ENCODE measurements at places on chromosomes 7 and 10. TPM values are rescaled to one million over a fixed set of nuclear protein-coding genes. Genes with fewer than 3 reads are reported as not detected.

The HOXA10 gene
- polyA plus RNA-seq: not detected

The CALHM1 gene
- not detected for polyA plus RNA-seq

The CRPPA gene
- 0.15 TPM for polyA plus RNA-seq

The TMEM270 gene
- polyA plus RNA-seq: 0.71 TPM

The FXYD4 gene
- polyA plus RNA-seq: not detected

The GRID1 gene
- polyA plus RNA-seq: 0.13 TPM

The ZNF3 gene
- 45.2 TPM for polyA plus RNA-seq

The CRHR2 gene
- polyA plus RNA-seq: not detected

The FZD8 gene
- 1.4 TPM for polyA plus RNA-seq

DNA sequence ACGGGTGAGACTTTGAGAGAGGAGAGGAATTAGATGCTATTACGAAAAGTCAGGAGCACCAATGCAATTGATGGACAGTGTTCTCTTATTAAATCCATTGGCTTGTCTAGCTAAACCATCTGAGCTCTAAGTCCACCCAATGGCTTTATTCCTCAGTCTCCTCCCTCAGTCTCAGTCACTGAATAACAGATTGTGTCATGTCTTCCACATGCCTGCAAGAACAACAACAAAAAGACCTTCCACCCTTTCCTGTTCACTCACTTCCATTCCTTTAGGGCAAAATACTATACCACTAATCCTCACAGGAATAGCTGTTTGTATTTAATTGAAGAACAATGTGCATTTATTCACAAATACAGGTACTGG is 154.8 kb upstream of the LAMB4 start:
- no peaks in the 10 kb centered on the region for H3K27me3 ChIP-seq
- H3K4me3 ChIP-seq: no peak overlapping the region
- peaks cover 39% of the 10 kb centered on the region for H3K4me1 ChIP-seq
- H3K27ac ChIP-seq: no peak overlapping the region
- no peak for DNase-seq
- peaks cover 3% of the 10 kb centered on the region for H3K36me3 ChIP-seq

- H3K4me1 ChIP-seq: no peaks in the 10 kb centered on the region
- no peaks in the 10 kb centered on the region for H3K27me3 ChIP-seq
- DNase-seq: no peak
- no peak overlapping the region for H3K27ac ChIP-seq
- H3K36me3 ChIP-seq: no peaks in the 10 kb centered on the region
Observed at GRCh38 chr7:17054836-17055235, 173.1 kb upstream of the AGR3 start.

DNA sequence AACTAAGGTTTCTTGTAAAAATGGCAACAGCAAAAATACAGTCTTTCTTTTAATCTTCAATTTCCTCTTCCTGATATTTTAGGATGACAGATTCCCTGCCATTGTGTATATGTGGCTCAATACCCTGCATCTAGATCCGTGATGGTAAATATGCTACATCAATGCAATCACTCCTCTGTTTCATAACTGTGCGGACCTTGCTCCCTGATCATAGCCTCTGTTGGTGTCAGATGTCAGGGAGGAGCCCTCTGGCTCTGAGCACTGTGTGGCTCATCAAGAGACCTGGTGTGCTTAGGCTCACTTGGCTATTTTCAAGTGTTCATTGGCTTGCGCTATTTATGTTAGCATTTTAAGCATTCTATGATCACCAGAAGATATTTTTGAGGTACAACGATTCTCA is 33.0 kb upstream of the AGR3 start:
- no peak overlapping the region for H3K27ac ChIP-seq
- DNase-seq: no peak
- H3K36me3 ChIP-seq: no peaks in the 10 kb centered on the region
- H3K4me3 ChIP-seq: no peak overlapping the region
- no peaks in the 10 kb centered on the region for H3K27me3 ChIP-seq

DNA sequence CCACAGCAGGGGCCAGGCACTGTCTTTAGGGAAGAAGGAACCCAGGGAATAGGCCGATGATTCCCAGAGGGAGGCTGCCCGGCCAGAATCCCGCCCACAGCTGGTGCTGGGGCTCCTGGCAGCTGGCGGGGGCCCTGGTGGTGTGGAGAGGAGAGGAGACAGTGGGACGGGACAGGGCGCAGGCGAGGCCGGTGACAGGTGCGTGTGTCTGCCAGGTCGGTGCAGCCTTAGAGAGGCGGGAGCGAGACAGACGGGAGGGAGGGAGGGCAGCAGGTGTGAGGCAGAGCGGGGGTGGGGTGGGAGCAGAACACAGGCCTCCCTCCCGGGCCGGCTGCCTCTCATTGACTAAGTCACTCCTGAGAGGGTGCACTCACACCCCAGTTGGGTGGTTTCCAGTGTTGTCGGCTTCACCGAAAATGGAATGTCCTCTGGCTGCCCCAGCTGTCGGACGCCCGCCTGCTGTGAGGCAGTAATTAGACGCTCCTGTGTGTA is 55.2 kb downstream of the ELFN1 start:
- no peak for DNase-seq
- no peak overlapping the region for H3K4me3 ChIP-seq
- no peaks in the 10 kb centered on the region for H3K36me3 ChIP-seq

GRCh38 chr10:117443686-117444041 is 68.4 kb upstream of the PDZD8 start:
- no peak overlapping the region for H3K4me3 ChIP-seq
- H3K27ac ChIP-seq: no peak overlapping the region
- no peak for DNase-seq
- H3K27me3 ChIP-seq: no peaks in the 10 kb centered on the region
- H3K4me1 ChIP-seq: no peaks in the 10 kb centered on the region
- no peaks in the 10 kb centered on the region for H3K36me3 ChIP-seq

DNA sequence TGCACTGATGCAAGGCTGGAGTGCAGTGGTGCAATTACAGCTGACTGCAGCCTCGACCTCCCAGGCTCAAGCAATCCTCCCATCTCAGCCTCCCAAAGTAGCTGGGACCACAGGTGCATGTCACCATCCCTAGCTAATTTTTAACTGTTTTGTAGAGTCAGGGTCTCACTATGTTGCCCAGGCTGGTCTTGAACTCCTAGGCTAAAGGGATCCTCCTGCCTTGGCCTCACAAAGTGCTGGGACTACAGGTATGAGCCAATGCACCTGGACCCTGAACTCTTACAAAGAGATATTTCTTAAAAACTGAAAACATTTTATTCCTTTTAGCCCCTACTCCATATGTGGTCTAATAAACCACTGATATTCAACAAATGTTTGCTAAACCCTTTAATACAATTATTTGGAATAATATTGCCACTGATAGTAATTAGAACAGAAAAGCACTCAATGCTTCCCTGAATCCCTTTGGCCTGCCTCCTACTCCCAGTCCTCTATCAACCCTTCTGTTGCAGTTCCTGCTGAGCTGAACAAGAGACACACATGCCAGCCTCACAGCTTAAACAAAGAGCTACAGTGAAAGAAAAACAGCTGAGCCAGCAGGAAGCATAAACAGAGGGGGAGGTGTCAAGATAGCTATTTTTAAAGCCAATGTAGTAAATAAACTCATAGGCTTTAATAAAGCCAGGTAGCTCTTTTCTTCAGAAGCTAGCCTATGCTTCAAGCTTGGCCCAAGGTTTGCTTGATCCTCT is 7.0 kb upstream of the GNAI1 start:
- no peaks in the 10 kb centered on the region for H3K36me3 ChIP-seq
- H3K4me1 ChIP-seq: no peaks in the 10 kb centered on the region
- no peak overlapping the region for H3K27ac ChIP-seq
- no peaks in the 10 kb centered on the region for H3K27me3 ChIP-seq
- no peak overlapping the region for H3K4me3 ChIP-seq
- DNase-seq: no peak

DNA sequence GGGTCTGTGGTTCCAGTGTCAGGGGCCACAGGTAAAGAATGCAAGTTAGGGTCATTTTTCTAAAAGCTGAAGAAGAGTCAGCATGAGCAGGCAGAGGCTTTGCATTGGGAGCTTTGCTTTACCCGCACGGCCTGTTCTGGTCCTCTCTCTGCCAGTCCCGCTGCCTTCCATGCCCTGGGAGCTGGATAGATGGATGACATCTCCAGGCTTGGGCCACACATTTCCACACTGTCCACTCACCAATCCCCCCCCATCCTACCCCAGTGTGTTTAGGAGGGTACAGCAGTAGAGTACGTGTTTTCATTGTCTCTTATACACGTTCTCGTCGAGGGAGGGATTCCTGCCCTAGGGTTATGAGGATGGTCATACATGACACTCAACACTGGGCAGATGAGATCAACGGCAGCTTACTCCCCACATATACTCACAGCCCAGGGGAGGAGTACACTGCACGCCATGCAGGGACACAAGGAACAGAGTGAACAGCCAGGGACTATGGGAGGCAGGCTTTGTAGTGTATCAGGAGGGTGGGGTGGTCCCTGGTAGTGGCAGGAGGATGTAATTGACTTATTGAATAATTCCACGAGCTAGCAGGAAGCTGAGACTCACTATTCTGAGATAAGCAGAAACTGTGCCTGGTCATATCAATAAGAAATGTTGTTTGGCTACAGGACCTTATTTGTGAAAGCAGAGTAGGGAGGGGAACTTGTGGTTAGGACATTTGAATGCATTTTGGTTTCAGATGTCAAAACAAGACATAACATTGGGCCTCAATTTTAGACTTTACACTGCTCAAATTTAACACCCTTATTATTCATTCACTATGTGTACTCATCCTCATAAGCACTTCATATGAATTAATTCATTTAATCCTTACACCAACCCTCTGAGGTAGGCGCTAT is 36.6 kb downstream of the PLPP4 start:
- H3K27ac ChIP-seq: no peak overlapping the region
- H3K4me1 ChIP-seq: peaks cover 9% of the 10 kb centered on the region
- H3K36me3 ChIP-seq: peaks cover 12% of the 10 kb centered on the region
- no peak overlapping the region for H3K4me3 ChIP-seq
- DNase-seq: no peak

DNA sequence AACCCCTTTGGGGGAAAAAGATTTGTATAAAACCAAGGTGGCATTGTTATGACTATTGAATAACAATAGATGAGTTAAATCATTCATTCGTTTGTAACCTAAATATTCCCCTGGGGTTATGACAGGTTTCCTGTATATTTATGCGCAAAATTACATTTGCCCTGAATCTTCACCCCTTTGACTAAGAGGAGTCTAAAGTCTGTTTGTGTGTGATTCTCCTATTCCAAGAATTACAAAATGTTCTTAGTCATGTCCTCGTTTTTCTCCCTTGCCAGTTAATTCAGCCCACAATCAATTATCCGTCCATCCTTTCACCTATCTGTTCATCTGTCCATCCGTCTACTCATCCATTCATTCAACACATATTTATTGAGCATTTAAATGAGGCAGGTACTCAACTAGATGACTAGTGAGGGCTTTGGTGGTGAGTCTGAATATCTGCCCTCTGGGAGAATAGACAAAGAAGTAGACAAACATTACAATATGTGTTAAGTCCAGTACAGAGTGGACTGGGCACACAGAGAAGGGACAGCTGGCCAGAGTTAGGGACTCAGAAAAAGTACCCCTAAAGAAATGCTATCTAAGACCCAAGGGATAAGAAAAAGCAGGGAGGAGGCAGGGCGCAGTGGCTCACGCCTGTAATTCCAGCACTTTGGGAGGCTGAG is 35.6 kb upstream of the TCF7L2 start:
- no peaks in the 10 kb centered on the region for H3K4me1 ChIP-seq
- H3K4me3 ChIP-seq: no peak overlapping the region
- no peaks in the 10 kb centered on the region for H3K27me3 ChIP-seq
- no peaks in the 10 kb centered on the region for H3K36me3 ChIP-seq
- DNase-seq: no peak
- no peak overlapping the region for H3K27ac ChIP-seq

GRCh38 chr10:97015240-97015639 is 170.5 kb downstream of the SLIT1 start:
- H3K27ac ChIP-seq: no peak overlapping the region
- no peaks in the 10 kb centered on the region for H3K4me1 ChIP-seq
- no peak for DNase-seq
- H3K36me3 ChIP-seq: no peaks in the 10 kb centered on the region
- no peaks in the 10 kb centered on the region for H3K27me3 ChIP-seq

- no peaks in the 10 kb centered on the region for H3K36me3 ChIP-seq
- H3K27me3 ChIP-seq: no peaks in the 10 kb centered on the region
- no peak overlapping the region for H3K4me3 ChIP-seq
- H3K27ac ChIP-seq: no peak overlapping the region
- no peak for DNase-seq
- H3K4me1 ChIP-seq: peaks cover 13% of the 10 kb centered on the region
Observed at GRCh38 chr7:158525648-158526484, 61.8 kb downstream of the PTPRN2 start.

DNA sequence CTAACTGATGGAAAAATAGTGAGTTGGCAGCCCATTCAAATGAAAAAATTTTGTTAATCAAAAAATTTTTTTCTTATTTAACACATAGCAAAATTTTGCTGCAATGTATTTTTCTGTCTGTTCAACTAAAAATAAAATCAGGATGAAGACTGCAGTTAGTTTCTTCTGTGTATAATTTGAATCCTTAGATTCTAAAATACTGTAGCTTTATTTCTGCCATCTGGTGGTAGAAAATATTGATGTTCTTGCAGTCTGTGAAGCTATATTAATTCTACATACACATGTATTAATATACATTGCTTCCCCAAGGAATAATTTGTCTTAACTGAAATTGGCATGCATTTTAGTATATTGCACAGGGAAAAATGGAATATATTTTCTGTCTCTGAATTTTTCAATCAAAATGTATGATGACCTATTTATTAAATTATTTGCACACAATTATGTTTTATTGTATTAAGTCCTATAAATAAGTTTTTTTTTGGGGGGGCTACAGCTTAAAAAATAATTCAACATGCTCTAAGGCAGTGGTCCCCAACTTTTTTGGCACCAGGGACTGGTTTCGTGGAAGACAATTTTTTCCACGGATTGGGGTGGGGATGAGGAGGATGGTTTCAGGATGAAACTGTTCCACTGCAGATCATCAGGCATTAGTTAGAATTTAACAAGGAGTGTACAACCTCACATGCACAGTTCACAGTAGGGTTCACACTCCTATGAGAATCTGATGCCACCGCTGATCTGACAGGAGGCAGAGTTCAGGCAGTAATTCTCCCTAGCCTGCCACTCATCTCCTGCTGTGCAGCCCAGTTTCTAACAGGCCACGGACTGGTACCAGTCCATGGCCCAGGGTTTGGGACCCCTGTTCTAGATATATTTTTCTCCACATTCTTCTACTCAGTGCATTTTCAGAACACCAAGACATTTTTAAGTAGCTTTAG is 119.4 kb downstream of the GNAT3 start:
- no peak overlapping the region for H3K27ac ChIP-seq
- H3K27me3 ChIP-seq: no peaks in the 10 kb centered on the region
- no peaks in the 10 kb centered on the region for H3K36me3 ChIP-seq
- DNase-seq: peak; percentile 20
- H3K4me3 ChIP-seq: no peak overlapping the region

GRCh38 chr10:4838743-4839142 is 12.7 kb downstream of the AKR1E2 start:
- peak overlapping the region; percentile 62 for H3K27ac ChIP-seq
- no peaks in the 10 kb centered on the region for H3K4me1 ChIP-seq
- no peak overlapping the region for H3K4me3 ChIP-seq

- DNase-seq: no peak
- H3K27ac ChIP-seq: no peak overlapping the region
- no peak overlapping the region for H3K4me3 ChIP-seq
- H3K4me1 ChIP-seq: no peaks in the 10 kb centered on the region
Observed at GRCh38 chr10:26314265-26315013, 97.9 kb downstream of the GAD2 start.

Data from SK-N-SH (cell line).